AG08395 (cell line): ENCODE measurements at places on chromosomes 16 and 17.

DNA sequence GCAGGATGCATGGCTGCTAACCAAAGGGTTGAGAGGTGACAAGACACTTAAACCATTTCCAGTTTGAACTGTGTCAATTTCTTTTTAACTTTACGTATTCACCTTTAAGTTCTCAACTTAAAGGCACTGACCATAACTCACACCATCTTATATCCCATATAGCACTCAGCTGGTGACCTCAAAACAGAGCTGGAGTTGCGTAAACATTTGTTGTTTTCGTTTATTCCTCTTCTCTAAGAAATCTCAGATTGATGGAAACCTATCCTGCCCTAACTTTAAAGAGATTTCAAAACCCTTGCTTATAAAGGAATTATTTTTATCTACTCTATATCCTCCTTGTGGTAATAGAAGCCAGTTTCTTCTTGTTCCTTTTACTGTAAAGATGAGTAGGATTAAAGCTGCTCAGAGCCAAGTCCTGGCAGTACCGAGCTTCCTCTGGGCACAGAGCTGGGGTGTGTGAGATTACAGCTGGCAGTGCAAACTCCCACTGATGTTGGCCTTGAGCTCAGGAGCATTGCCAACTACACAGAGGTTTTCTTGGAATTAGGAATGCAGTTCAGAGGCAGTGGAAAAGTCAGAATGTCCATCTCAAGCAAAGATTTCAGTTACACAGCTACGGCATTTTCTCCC, 1.3 kb downstream of the KCTD2 start:
- DNase-seq, result peak; percentile 38

DNA sequence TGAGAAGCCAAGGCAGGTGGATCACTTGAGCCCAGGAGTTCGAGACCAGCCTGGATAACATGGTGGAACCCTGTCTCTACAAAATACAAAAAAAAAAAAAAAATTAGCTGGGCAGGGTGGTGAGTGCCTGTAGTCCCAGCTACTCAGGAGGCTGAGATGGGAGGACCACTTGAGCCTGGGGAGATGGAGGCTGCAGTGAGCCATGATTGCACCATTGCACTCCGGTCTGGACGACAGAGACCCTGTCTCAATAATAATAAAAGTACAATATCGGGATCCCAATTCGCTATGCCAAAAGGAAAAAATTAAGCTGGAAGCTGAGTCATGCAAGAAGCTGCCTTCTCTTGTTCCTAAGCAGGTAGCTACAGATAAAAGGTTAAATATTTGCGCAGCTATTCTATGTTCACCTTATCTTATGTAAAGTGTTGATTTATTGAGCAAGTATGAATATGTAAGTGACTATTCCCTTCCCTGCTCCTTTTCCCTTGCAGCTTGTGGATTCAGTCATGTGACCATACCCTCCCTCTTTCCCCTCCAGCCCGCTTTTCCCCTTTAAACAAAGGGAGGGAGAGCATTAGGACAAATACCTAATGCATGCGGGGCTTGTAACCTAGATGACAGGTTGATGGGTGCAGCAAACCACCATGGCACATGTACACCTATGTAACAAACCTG, 112.0 kb downstream of the LITAF start:
- DNase-seq, result no peak

GRCh38 chr16:25135254-25135878, 23.8 kb downstream of the LCMT1 start:
- peak; percentile 45 for DNase-seq

DNA sequence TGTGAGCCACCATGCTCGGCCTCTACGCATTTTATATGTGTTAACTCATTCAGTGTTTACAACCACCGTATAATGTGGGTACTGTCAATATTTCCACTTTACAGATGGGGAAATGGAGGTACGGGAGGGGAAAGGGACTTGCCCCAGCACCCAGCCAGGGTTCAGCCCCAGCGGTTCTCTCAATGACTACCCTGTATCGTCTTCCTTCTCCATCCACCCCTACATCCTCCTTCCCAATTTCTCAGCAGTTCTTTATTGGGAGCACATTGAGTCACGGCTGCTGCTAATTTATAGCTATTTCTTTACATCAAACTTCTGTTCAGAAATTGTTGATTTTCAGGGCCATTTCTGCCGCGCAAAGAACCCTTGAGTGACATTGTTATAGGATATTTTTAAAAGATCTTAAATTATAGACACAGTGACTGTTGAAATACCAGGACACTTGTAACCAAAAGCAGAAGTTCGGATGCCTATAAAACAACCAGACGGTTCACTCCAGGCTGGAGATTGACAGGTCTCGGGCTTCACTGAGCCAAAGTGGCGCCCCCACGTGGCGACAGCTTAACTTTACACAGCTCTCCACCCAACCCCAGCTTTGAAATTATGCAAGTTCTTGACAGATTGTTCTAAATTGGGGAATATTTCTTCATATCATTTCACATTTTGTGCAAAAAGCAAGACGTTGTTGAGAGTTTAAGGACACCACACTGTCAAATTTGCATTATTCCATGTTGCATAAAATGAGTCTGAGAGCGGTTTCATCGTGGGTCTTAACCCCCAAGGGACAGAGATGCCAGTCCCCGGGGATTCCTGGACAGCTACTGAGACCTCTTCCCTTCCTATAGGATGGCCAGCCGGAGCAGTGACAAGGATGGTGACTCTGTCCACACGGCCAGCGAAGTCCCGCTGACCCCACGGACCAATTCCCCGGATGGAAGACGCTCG, 11.8 kb downstream of the SYT17 start:
- peak; percentile 69 for DNase-seq

DNA sequence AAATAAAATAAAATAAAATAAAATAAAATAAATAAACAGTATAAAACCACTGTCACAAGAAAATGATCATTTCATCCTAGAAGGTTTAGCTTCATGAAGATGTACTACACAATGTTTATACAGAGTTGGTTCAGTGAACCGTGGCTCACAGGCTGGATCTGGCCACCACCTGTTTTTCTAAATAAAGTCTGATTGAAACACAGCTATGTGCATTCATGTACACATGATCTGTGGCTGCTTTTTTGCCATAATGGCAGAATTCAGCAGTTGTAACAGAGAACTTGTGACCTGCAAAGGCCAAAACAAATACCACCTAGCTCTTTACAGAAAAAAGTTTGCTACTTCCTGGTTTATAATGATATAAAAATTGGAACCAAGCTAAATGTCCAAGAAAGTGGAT, 12.6 kb upstream of the RPRML start:
- no peak for DNase-seq

GRCh38 chr17:32588982-32589381, 102.2 kb downstream of the CDK5R1 start:
- DNase-seq, result no peak

DNA sequence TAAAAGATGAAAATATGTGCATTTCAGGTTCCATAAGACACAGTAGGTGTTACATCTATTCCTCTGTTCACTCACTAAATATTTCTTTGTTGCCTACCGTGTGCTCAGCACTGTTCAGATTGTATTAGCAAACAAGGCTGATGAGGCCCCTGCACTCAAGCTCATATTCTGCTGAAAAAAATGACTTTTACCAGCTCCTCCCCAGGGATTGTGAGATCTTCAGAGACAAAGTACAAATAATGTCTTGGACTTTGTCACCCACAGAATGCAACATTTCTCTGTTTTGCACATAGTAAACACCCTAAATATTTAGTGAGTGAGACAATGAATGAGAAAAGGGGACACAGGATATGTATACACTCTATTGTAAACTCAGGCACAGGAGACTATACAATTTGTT, 21.9 kb upstream of the MYOCD start:
- DNase-seq, result no peak

DNA sequence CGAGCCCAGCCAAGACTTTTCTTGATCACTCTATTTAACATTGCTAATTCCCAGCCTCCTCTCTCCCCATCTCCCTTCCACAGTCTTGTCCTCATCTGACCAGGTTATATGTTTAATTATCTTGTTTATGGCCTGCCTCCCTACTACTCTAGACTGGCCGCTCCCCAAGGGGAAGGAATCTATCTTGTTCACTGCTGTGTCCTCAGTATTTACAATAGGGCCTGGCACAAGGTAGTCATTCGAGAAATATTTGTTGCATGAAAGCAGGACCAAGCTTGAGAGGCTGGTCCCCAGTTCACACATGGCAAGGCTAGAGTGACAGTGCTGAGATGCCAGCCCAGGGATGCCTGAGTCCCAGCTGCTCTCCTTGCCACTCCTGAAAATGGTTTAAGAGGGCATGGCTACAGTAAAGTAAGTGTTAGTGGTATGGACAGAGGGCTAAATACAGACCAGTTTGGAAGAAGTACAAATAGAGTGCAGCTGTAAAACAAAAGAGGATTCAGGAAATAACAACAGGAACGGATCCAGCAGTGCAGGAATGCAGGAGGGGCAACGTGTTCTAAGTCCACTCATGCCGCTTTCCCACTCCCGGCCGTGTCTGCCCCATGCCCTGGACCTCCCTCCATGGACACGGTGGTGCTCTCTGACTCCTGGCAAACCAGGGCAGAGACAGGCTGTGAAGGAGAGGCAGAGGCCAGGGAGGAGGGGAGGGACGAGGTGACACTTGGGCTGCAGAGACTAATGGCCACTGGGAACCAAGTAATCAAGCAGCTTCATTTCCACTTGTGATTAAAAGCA, 65.6 kb downstream of the TOM1L2 start:
- DNase-seq, result no peak

DNA sequence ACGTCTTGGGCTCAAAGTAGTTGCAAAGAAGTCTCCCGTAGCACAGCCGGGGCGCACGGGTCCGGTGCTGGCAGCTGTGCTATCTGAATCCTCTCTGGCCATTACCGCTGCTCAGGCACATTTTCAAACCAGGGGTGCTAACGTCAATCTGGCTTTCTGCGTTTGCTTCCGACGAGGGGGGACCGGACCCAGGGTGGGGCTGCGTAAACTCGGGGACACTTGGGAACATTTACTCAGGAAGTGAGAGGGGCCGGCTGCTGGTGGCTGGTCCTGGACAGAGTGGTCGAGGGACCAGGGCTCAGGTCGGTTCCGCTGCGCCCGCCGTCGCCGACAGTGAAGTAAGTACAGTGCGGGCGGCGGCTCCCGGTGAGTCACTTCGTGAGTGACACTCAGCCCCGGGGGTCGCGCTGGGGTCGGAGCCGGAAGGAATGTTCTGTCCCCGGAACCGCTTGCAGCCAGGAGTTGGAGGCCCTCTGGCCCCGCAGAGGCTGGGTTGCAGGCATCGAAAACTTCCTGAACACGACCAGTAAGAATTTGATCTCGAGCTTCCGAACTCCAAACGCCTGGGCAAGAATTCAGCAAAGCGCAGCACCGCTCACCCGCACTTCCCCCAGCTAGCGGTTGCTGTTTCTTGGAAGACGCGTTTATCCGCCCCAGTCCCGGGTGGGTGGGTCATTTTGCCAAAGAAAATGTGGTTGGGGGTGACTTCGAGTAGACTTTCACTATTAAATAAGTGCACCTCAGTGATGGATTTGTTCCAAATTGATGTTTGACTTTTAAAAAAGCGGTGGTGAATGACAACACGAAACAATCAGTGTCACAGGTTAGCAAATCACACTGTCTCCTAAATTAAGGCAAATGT, 1.4 kb upstream of the HS3ST3B1 start:
- DNase-seq, result no peak

- no peak for DNase-seq
Observed at GRCh38 chr16:924806-925205, 46.0 kb downstream of the LMF1 start.

- no peak for DNase-seq
Observed at GRCh38 chr17:15917438-15918027, 27.4 kb upstream of the ADORA2B start.

- no peak for DNase-seq
Observed at GRCh38 chr16:64122177-64122576, 999.7 kb downstream of the CDH11 start.

DNA sequence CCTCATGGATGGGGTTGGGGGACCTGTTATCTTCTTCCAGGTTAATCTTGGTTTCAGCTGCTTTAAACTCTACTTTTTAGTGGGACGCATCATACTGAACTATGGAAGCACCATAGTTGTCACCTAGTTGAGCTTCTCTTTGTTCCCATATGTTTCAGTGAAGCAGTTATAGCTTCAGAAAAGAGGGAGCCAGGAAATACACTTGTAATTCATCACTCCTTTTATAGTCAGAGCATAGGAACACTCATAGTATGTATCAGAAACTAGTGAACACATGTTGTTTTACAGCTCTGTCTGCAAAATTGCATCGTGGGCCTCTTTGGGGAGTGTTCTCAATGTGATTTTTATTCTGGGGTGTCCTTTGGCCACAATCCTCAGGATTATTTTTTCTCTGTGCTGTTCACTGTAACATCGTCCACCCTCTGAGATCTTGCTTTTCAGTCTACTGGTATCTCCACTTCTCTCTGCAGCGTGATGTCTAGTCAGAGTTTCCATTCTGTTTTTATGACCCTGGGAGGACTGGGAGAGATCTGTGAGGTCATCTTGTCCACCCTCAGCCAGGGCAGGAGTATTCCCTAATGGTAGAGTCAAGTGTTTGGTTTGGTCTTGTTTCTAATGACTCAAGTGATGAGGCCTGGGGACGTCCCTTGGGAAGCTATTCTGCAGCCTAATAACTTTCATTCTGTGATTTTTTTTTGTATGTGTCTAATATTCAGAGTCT, 585.4 kb downstream of the WWOX start:
- peak; percentile 75 for DNase-seq

GRCh38 chr17:42997390-42997983, 732 bp upstream of the RPL27 start:
- no peak for DNase-seq

- no peak for DNase-seq
Observed at GRCh38 chr17:21272881-21273792, 11.4 kb upstream of the MAP2K3 start.

DNA sequence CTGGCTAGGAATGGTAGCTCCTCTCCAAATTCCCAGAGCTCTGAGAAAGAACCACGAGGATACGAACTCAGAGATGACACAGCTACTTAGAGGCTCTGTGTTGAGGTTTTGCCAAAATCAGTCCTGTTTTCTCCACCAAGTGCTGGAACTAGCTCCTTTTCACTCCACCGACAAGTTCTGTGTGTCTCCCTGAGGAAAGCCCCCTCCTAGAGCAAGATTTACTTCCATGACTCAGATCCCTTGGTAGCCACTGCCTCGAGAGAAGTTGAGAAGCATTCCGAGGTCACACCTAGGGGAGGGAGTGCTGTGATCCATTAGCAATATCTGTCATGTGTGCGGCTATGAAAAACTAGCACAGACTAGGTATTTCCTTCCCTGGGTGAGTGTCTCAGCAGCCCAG, 30.6 kb downstream of the IL21R start:
- DNase-seq, result peak; percentile 81

- no peak for DNase-seq
Observed at GRCh38 chr16:19588661-19589060, 33.2 kb downstream of the VPS35L start.
